ENCODE measurements at places on chromosomes 6 and 20.

- peak; percentile 5 for DNase-seq
Observed at GRCh38 chr6:5517796-5518195, 256.5 kb downstream of the FARS2 start.

- DNase-seq = no peak
Observed at GRCh38 chr6:100726666-100727065, 154.5 kb downstream of the ASCC3 start.

GRCh38 chr6:125571207-125571755 is 178.2 kb upstream of the HEY2 start:
- DNase-seq = no peak

DNA sequence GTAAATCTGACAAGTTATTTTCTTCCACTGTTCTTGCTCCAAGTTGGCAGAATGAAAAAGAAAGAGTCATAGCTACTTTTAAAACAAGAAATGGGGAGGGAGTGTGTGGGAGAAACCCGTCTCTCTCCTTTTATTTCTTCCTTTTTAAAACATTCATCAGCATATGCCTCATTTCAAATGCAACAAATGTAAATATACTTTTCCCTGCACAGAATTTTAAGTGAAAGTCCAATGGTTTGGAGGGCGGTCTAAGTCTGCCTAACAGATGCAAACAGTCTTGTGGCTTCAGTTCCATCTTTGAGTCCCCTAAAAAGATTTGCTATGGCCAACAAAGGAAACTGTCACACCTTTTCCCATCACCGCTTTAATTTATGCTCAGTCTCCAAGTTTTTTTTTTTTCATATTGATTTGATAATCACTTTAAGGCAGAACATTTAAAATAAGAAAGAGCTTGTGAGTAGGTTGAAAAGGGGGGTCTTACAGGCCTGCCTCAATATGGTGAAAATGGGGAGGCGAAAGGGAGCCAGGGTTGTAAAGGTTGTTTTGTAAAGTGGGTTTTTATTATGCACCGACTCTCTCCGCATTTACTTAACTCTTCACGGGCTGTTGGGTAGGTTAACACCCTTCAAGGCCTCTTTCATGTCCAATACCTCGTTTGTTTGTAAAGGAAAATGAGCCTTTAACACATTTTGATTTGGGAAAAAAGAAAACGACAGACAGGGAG is 4.6 kb downstream of the TFAP2D start:
- no peak for DNase-seq

DNA sequence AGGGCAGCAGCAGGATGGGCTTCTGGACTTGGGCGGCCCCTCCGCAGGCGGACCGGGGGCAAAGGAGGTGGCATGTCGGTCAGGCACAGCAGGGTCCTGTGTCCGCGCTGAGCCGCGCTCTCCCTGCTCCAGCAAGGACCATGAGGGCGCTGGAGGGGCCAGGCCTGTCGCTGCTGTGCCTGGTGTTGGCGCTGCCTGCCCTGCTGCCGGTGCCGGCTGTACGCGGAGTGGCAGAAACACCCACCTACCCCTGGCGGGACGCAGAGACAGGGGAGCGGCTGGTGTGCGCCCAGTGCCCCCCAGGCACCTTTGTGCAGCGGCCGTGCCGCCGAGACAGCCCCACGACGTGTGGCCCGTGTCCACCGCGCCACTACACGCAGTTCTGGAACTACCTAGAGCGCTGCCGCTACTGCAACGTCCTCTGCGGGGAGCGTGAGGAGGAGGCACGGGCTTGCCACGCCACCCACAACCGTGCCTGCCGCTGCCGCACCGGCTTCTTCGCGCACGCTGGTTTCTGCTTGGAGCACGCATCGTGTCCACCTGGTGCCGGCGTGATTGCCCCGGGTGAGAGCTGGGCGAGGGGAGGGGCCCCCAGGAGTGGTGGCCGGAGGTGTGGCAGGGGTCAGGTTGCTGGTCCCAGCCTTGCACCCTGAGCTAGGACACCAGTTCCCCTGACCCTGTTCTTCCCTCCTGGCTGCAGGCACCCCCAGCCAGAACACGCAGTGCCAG is at the start of gene TNFRSF6B:
TNFRSF6B (plus strand) TSS at position 25 of the 729 bp plus-strand sequence; CDS start at position 141, 116 bp downstream.
- no peak for DNase-seq

- DNase-seq = no peak
Observed at GRCh38 chr6:8075704-8076103, 11.5 kb upstream of the BLOC1S5 start.

DNA sequence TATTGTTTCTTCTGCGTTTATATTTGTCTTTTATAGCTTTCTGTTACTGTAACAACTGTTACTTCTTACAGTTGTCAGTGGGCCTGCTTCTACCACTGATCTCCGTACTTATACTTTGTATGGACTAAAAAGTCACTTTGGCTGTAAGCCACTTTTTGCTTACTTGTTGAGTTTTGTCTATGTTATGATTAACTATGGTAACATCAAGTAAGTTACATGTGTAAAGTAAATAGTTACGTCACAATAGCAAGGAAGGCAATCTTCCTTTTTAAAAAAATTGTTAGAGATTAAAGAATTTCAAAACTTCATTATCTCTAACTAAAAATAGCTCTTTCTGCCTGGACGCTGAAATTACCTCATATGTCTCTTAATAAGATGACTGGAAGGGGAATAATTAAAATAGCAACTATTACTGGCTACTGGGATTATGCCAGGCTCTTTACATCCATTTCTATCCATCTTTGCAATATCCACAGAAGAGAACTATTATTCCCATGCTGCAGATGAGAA is 10.9 kb downstream of the TFB1M start:
- DNase-seq = no peak

DNA sequence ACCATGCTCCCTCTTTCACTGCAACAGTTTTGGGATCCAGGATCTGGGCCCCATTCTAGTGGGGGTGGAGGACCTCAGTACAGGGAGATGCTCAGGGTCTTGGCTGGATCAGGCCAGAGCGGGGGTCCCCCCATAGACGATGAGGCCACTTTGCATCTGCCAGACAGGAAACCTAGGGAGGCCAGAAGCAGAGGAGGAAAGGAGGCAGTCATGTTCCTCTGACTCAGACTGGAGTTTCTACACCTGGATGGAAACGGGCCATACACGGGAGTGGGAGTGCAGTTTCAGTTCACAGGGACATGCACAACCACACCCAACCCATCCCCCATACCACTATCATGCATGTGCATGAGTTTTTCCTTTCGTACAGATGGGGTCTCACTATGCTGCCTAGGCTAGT is 3.6 kb upstream of the EMILIN3 start:
- no peak for DNase-seq

GRCh38 chr6:151130329-151130728 is 109.4 kb upstream of the AKAP12 start:
- no peak for DNase-seq

DNA sequence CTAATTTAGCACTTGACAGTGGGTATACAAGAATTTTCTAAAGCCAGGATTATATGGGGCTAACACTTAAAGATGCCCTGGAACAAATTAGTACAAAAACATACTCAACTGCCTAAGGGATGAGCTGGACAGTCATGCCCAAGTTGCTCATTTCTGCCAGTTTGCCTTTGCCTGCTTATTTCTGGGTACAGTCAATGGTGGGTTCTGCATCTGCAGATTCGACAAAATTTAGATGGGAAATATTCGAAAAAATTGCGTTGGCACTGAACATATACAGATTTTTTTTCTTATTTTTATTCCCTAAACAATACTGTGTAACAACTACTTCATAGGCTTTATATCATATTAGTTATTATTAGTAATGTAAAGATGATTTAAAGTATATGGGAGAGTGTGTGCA is 591.9 kb downstream of the EPM2A start:
- DNase-seq = no peak

- DNase-seq = no peak
Observed at GRCh38 chr6:139529420-139529819, 155.0 kb upstream of the CITED2 start.

DNA sequence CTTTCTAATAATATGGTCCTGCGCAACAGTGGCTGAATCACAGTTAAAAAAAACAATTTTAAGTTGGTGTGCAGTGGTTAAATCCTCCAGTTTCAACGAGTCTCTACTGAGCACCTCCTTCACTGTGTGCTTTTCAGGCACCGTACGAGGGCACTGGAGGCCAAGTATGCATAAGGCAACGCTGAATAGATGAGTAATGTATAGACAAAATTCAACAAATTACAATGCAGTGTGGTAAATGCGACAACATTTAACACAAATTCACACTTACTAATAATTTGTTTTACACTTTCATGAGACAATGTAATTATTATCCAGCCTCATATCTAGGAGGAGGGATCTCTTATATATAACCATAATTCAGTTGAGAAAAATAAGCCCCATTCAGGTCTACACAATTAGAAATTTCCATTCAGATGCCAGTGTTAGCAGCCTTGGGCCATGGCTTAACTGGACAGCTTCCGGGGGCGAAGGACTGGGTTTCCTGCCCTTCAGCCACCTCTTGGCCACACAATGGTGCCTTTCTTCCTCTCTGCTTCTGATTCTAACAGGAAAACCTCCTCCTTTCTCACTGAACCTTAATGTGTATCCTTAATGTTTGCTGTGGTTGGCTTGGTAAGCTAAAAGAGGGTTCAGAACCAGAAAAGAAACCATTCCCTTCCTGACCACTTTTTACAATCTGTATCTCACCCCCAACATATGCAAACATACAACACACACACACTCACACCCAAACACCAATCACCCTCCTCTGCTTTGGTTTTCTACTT is 51.9 kb downstream of the B4GALT5 start:
- no peak for DNase-seq

GRCh38 chr6:56977192-56977591 is 22.3 kb downstream of the BEND6 start:
- no peak for DNase-seq

All from activated T-cell treated with anti-CD3 and anti-CD28 coated beads for 1 hour (primary cell).